Gastroesophageal sphincter (tissue), 4 donors: ENCODE measurements at places on chromosomes 4 and X. TPM values are rescaled to one million over a fixed set of nuclear protein-coding genes. Genes with fewer than 3 reads are reported as not detected.

Gene DMD
- 111 TPM for total RNA-seq

GRCh38 chrX:139691493-139691842 is 16.5 kb downstream of the MCF2 start:
- peak overlapping the region; percentile 44 for H3K4me3 ChIP-seq
- no peaks in the 10 kb centered on the region for H3K36me3 ChIP-seq
- H3K27ac ChIP-seq: no peak overlapping the region
- ATAC-seq: no peak

- ATAC-seq: no peak
- no peaks in the 10 kb centered on the region for H3K27me3 ChIP-seq
- no peaks in the 10 kb centered on the region for H3K36me3 ChIP-seq
- peaks cover 8% of the 10 kb centered on the region for H3K4me1 ChIP-seq
- H3K27ac ChIP-seq: no peak overlapping the region
- H3K4me3 ChIP-seq: no peak overlapping the region
Measured at GRCh38 chr4:38615847-38616246, 48.2 kb upstream of the KLF3 start.

Gene ZNF711
- 1.9 TPM for total RNA-seq

- H3K27ac ChIP-seq: no peak overlapping the region
- no peaks in the 10 kb centered on the region for H3K4me1 ChIP-seq
- H3K36me3 ChIP-seq: no peaks in the 10 kb centered on the region
- no peaks in the 10 kb centered on the region for H3K27me3 ChIP-seq
- no peak overlapping the region for H3K4me3 ChIP-seq
Measured at GRCh38 chr4:152308951-152309350, 226.9 kb downstream of the FBXW7 start.

DNA sequence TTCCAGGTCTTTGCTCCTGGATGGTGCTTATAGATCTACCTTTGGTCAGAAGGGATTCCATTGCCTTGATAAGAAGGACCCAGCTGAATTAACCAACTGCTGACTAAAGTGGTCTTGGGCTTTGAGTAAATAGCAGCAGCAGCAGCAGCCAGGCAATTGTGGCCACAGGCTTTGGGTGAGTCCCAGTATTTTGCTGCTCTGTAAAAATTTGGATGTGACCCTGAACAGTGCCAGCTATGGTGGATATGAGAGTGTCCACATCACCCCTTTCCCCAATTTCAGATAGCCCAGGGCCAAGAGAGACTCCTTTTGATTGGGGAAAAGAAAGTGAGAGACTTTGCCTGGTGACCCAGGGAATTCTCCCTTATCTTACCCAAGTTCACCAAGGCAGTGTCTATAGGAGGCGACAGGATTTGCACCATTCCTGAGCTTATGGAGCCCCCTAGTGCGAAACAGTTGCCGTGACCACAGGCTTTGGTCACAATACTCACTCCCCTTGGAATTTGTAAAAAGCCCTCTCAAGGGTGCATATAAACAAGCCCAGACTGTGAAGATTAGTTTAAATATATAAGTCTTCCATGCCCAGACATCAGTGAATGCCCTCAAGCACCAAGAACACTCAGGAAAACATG is 518.0 kb downstream of the TMA16 start:
- H3K4me3 ChIP-seq: no peak overlapping the region
- H3K36me3 ChIP-seq: no peaks in the 10 kb centered on the region
- H3K27ac ChIP-seq: no peak overlapping the region
- no peaks in the 10 kb centered on the region for H3K4me1 ChIP-seq
- no peak for ATAC-seq

GRCh38 chrX:66672106-66672505 is 33.2 kb upstream of the EDA2R start:
- no peak for ATAC-seq
- H3K4me1 ChIP-seq: no peaks in the 10 kb centered on the region
- no peak overlapping the region for H3K4me3 ChIP-seq
- no peak overlapping the region for H3K27ac ChIP-seq
- H3K36me3 ChIP-seq: no peaks in the 10 kb centered on the region
- no peaks in the 10 kb centered on the region for H3K27me3 ChIP-seq

Gene HNRNPH2
- 59.1 TPM for total RNA-seq

GRCh38 chr4:76670631-76671030 is 227.3 kb downstream of the SOWAHB start:
- no peaks in the 10 kb centered on the region for H3K36me3 ChIP-seq
- no peak for ATAC-seq
- no peak overlapping the region for H3K27ac ChIP-seq
- no peak overlapping the region for H3K4me3 ChIP-seq
- H3K27me3 ChIP-seq: no peaks in the 10 kb centered on the region
- H3K4me1 ChIP-seq: no peaks in the 10 kb centered on the region

DNA sequence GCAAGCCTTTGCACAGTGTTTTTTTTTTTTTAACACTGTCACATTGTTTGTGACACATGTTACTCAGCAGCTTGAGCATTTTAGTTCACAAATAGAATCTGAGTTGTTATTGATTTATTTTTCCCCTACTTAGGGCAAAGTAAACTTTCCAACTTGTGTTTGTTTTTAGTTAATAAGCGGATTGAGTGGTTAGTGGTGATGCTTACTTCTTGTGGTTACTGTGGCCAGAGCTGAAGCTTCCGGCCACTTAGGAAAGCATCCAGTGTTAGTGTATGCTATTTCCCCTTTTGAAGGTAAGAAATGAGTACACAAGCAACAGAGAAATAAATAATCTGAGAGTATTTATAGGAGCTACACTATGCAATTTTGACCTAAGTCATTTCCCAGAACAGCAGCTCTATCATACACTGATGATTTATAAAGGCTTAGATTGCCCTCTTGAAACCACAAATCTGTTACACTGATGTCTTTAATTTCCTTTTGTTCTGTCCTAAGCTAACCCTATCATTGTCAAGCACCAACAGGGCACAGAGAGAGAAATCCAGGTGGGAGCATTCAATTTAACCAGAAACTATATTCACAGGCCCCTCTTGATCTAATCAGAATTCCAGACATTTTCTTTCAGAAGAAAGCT is 2464.6 kb downstream of the PCDH7 start:
- no peaks in the 10 kb centered on the region for H3K36me3 ChIP-seq
- H3K4me3 ChIP-seq: no peak overlapping the region
- H3K27ac ChIP-seq: no peak overlapping the region
- H3K4me1 ChIP-seq: no peaks in the 10 kb centered on the region
